ENCODE measurements at places on chromosomes 12 and 14.
A peak's percentile ranks its signal among the peaks of the same experiment; 100 is the strongest.

DNA sequence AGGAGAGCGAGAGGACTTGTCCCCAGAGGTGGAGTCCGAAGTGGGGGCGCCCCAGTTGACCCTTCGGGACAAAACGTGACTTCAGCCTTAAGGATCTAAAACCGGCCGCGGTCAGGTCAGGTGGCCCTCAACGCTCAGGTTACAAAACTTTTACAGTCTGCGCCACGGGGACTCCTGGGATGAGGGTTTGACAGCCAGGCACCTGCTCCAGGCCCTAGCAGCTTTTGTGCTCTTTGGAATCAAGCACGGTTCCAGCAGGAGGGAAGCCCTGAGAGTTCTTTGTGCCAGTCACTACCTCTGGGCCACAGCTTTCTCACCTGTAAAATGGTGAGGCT is 337 bp downstream of the ZC2HC1C start:
- peak; percentile 17 for DNase-seq

- no peak for DNase-seq
Measured at GRCh38 chr14:90836692-90837063, 20.4 kb upstream of the TTC7B start.

DNA sequence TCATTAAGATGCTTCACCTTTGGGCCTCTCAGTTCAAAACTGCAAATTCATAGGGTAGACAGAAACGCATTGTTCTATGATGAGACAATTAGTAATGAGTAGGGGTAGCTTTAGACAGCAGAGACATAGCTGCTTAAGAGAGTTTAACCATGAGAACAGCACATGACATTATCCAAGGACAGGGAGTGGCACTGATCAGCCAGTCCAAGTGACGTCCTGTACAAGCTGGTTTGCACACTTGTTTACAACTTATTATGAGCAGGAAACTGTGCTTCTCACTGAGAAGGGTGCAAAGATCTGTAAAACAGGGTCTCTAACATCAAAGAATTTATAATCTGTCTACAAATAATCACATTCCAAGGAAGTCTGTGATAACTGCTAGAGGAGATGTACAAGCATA is 11.2 kb upstream of the SRSF5 start:
- no peak for DNase-seq

GRCh38 chr14:100234511-100234910 is 4.4 kb upstream of the YY1 start:
- no peak for DNase-seq

- peak; percentile 40 for DNase-seq
Measured at GRCh38 chr12:52148464-52149181, 43.2 kb downstream of the KRT80 start.

DNA sequence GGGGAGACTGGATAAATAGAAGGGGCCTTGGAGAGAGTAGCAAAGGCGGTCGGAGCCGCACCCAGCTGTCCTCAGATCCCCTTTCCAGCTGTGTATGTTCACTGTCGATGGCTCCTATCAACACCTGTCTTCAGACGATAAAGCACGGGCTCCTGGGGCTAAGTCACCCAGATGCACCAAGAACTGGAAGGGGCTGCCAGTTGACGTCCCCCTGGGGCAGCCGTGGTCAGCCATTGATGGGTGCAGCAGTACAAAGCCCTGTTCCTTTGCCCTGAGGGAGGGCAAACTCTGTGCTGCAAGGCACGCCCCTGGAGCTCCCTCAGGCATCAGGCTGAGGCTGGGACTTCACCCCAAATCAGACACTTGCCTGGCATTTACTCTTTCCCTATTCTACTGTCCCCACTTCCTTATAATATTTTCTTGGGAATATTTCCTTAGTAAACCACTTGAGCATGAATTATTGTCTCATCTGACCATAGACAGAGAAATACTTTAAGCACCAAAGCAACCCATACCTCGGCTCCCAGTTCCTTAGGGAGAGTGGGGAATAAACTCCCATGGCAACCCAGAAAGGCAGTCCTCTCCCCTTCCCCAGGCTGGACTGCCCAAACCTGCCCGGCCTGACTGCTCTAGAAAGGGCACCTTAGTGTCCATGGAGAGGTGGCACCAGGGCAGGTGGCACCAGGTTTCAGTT is 59.6 kb upstream of the SCN8A start:
- DNase-seq = no peak

- no peak for DNase-seq
Measured at GRCh38 chr14:52348279-52348678, 34.2 kb downstream of the PTGER2 start.

DNA sequence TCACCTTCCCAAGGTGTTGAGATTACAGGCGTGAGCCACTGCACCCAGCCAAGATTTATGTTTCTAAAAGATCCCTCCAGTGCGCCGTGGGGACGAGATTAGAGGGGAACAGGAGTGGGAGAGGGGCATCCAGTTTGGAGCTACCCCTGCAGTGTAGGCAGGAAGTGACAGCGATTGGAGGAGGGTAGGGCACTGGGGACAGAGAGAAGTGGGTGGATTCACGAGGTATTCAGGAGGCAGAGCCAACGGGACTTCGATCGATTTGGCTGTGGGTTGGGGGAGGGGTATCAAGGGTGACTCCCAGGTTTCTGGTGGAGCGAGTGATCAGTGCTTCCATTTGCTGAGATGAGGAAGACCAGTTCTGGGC is 82.1 kb downstream of the CCDC92 start:
- DNase-seq = no peak

DNA sequence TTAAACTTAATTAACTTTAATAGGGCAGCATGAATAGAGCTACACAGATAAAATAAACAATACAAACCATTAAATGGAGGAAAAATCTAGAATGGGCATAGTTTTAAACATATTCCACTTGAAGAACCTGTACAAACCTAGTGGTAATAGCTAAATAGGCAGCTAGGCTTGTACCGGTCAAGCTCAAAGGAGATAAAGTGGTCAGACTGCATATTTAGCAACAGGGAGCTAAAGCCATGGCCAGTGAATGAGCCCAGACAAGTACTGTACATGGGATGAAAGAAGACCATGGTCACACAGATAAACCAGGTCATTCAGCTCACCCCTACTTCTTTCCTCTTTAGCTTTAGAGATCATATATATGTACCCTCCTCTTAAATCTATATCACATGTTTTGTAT is 186.6 kb upstream of the KRR1 start:
- DNase-seq = no peak

DNA sequence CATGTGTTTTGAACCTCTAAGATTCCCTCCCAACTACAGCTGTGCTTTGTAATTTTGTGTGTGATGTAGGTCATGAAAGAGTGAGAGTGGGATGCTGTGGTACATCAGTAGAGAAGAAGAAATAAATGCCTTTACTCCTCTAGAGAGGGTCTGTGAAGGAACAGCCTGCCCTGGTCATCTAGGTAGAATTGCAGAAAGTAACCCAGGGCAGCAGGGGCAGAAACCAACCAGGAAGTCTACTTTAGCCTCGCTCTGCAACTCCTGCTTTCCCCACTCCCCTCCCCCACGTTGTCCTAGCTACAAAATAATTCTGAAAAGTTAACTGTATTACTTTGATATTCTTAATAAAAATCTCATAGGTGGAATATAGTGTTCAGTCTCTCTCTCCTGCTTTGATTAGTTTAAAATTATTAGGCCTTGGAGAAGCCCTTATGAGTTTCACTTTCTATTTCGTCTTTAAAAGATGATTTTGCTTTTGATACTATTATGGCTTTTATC is 7.5 kb downstream of the TBK1 start:
- no peak for DNase-seq

DNA sequence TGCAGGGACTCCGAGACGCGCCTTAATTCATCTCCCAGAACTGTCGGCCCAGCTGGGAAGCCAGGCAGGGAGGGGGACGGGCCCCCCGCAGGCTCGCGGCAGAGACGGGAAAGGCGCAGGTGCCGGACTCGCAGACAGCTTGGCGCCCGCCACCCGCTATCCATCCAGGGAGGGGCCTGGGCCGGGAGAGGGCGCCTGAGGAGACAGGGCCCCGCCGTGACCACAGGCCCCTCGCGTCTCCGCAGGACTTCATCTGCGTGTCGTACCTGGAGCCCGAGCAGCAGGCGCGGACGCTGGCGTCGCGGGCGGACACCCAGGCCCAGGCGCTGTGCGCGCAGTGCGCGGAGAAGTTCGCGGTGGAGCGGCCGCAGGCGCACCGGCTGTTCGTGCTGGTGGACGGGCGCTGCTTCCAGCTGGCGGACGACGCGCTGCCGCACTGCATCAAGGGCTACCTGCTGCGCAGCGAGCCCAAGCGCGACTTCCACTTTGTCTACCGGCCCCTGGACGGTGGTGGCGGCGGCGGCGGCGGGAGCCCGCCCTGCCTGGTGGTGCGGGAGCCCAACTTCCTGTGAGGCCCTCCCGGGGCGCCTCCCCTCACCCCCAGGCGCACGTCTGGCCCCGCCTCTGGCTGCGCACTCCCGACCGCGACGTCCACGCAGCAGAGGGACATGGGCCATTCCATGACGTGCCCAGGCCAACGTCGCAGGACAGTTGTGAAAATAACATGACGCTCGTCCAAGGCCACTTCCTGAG is 60.6 kb downstream of the LGMN start:
- DNase-seq = peak; percentile 64

GRCh38 chr14:94638339-94638738 is 26.1 kb downstream of the SERPINA3 start:
- DNase-seq = no peak

DNA sequence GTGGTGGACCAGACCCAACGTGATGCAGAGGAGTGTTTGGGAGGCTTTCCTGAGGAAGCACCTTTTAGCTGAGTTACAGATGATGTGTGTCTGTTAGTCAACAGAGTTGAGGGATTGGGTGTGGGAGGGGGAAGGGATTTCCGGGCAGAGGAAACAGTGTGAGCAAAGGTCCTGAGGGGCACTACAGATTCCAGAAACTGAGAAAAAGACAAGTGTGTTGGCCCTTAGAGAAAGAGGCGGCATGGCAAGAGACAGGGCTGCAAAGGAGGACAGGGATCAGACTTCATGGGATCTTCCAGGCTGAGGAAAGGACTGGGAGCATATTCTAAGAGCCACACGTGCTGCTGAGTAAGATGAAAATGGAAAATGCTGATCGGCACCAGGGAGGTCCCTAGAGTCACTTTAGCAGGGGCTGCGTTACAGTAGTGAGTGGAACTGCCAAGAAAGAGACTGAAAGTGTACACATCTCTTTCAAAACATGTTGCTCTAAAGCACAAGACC is 9.4 kb upstream of the RPS6KL1 start:
- DNase-seq = no peak

GRCh38 chr12:116964054-116965050 is 53.6 kb downstream of the FBXW8 start:
- DNase-seq = peak; percentile 73

DNA sequence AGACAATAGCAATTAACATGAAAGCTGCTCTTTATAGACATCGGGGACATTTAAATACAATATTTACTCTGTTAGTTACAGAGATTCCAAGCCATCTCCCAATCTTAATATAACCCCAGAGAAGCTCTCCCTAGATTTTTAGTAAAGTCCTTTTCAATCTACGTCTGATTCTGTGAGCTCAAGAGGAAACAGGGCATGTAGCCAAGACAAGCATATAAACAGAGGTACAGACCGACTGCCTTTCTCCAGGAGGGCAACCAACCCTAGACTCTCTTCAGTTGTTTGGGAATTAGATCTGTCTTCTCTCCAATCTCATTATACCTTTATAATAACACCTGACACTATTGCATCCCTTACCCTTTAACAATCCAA is 57.4 kb downstream of the TMTC1 start:
- DNase-seq = peak; percentile 25

GRCh38 chr14:22379727-22380126 is 209.3 kb downstream of the DAD1 start:
- DNase-seq = no peak

Measured in NCI-H2171 (cell line).